ENCODE measurements at places on chromosomes 1 and 21.

DNA sequence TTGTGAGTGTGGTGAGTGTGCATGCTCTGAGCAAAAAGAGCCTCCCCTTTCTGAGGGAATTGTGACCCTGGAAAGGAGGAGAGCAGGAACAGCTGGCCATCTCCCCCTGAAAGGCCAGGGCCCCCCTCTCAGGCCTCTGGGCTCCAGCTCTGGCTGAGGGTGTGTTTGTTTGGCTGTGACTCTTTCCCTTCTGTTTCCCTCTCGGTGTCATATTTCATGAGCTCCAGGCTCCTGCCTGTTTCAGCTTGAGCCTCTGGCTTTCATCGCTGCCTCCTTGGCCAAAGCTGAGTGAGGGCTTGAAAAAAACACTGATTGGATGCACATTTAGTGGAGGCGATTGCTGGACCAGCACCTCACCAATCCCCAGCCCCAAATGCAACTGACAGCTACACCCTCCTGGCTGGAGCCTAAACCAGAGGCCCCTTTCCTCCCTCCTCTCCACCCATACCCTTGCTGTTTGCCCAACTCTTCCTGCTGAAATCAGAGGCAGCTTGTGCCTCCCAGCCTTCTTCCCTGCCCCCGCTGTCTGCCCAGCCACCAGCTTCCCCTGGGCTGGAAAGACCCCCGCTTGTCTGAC lies 64.1 kb downstream of the DDR2 start:
- no peak for DNase-seq

- no peak for DNase-seq
Measured at GRCh38 chr1:162822391-162823200, 32.1 kb downstream of the HSD17B7 start.

GRCh38 chr1:44784094-44785028 lies 3.6 kb downstream of the BEST4 start:
- DNase-seq = no peak

GRCh38 chr1:167105271-167106118 lies 11.6 kb downstream of the STYXL2 start:
- no peak for DNase-seq

GRCh38 chr1:213492161-213493041 lies 441.4 kb downstream of the RPS6KC1 start:
- DNase-seq = no peak

DNA sequence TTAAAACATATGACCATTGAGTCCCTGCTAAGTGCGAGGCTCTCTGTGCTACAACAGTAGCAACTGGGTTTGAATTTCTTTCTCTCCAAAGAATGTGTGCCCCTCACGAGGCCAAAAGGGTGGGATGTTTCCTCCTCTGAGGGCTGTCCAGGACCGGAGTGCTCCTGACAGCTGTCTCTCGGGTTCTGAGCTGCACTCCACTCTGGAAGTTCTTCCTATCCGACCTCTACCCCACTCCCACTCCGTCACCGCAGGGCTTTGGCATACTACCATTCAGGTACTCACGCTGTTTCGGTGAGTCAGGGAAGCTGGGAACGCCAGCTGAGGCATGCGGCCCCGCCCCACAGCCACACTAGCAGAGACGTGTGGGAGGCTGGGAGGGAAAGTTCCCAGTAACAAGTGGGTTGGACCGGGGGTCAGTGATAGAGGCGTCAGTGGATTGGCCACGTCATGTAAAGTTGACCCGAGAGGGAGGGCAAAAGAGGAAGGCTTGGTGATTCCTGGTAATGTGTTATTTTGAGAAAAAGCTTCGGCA lies 705 bp upstream of the SLC50A1 start:
- DNase-seq = peak; percentile 53

DNA sequence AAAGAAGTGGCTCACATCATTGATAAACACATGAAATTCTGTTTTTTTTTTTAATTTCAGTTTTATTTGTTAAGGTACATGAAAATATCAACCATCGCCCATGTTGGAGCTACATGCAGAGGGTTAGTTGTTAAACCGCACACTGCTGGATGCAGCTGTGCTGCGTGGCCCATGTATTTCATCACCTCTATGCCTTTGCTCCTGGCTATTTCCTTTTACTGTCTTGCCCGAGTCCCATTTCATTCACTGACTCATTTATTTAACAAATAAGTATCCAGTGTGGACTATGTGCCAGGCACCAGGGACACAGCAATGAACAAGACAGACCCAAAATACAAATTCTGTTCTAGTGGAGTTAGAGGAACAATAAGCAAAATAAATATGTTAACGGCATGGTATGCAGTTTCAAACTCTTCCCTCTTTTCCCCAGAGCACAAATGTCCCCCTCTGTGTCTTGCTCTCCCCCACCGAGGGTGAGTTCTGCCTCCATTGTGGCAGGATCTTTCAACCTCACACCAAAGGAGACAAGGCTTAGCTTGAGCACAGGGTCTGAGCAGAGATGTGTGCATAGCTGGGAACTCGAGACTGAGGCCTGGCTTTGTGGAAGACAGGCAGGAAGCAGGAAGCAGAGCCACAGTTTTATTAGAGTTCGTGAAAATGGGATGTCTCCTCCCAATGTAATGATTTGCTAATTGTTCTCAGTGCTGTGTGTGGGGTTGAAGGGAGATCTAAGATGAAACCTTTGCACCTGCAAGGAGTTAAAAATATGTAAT lies 44.6 kb downstream of the MAN1C1 start:
- no peak for DNase-seq

Data from activated CD8-positive, alpha-beta memory T cell treated with anti-CD3 and anti-CD28 coated beads, Interleukin-2, amount 50 U/mL, for 4 hours (primary cell).